ENCODE measurements at places on chromosomes 2 and 18.

DNA sequence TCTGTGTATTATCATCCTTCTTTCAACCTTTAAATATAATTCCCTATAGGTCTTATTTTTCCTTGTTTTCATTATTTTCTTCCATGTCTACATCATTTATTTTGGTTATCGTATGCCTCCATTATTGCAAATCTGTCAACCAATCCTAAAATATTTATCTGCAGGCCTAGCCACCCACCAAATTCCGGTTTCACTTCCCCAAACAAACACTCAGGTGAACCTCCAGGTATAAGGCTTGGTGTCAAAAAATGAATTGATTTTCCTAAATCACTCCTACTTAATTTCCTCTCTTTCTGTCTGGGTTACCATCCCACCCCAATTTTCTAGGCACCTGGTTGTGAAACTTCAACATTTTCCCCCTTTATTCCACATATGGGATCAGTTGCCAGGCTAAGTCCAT is 111.9 kb upstream of the LINC00305 start:
- DNase-seq: no peak

- no peak for DNase-seq
Observed at GRCh38 chr18:63736876-63737275, 34.1 kb downstream of the SERPINB11 start.

DNA sequence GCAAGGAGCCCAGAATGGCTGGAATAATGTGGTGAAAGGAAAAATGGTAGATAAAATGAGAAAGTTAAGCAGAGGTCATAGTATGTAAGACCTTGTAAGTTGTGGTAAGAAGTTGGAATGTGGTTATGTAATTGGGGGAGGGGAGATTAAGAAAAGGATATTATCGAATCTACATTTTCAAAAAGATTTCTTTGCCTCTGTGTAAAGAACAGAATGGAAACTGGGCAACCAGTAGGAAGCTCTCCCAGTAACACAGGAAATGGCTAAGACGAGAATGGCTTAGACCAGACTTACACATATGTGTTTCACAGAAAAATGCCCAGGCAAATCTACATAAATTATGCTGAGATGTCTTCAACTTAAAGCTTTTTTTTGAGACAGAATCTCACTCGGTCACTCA is 13.2 kb downstream of the MEMO1 start:
- peak; percentile 17 for DNase-seq

GRCh38 chr2:67898595-67898994 is 164.2 kb downstream of the C1D start:
- no peak for DNase-seq

DNA sequence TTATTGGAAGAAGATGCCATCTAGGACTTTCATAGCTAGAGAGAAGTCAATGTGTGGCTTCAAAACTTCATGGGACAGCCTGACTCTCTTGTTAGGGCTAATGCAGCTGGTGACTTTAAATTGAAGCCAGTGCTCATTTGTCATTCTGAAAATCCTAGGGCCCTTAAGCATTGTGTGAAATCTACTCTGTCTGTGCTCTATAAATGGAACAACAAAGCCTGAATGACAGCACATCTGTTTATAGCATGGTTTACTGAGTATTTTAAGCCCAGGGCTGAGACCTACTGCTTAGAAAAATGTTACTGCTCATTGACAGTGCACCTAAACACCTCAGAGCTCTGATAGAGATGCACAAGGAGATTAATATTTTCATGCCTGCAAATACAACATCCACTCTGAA is 30.8 kb downstream of the ZNF892 start:
- DNase-seq: no peak

GRCh38 chr2:143344780-143345179 is 215.6 kb downstream of the ARHGAP15 start:
- no peak for DNase-seq

DNA sequence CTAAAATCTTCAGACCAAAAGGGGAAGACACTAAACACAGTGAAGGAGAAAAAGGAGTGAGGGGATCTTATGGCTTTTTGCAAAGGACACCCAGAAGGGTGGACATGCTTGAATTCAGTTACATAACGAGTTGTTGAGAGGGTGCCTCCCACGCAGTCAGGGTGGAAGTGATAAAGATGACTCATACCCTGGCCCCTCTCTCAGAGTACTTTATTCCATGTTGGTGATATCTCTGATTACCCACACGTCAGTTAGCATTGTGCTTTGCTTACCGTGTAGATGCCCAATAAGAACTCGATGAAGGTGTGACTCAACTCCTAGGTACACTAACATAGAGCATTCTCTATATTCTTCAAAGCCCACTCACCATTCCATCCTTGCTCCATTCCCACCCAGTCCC is 44.4 kb downstream of the EN1 start:
- peak; percentile 68 for DNase-seq

DNA sequence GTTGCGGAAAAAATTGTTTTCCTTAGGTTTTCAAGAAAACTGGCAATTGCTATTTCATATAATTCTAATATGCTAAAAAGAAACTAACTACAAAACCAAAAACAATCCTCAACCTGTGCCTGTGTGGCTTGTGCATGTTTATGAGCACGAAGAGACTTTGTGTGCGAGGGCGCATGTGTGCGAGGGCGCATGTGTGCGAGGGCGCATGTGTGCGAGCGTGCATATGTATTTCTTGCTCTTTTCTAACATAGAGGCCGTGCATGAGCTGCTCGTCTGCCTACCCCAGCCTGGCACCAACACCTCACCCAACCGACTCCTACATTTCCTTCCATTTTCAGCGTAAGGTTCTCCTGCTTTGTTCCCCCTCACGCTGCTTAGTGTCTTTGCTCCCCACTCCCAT is 211.6 kb downstream of the DOK6 start:
- no peak for DNase-seq
